Ascending aorta (tissue), 2 donors: ENCODE measurements at places on chromosomes 7 and 10. TPM values are rescaled to one million over a fixed set of nuclear protein-coding genes. Genes with fewer than 3 reads are reported as not detected.

Gene EBLN1
- not detected for total RNA-seq

Gene CRHR2
- total RNA-seq = 3.1 TPM

Gene PDE6C
- total RNA-seq = not detected

Gene PIK3CG
- total RNA-seq = 2.0 TPM

Gene NEUROD6
- not detected for total RNA-seq

Gene SLIT1
- total RNA-seq = not detected

Gene HYAL4
- not detected for total RNA-seq

Gene CLEC5A
- 0.64 TPM for total RNA-seq

Gene GALNT17
- total RNA-seq = 29.8 TPM

Gene UNCX
- total RNA-seq = not detected

- no peak overlapping the region for H3K27ac ChIP-seq
- H3K4me3 ChIP-seq = no peak overlapping the region
- H3K4me1 ChIP-seq = no peaks in the 10 kb centered on the region
- H3K36me3 ChIP-seq = no peaks in the 10 kb centered on the region
- no peak for DNase-seq
Observed at GRCh38 chr7:87100326-87100725, 40.9 kb upstream of the ELAPOR2 start.

GRCh38 chr7:155889636-155890511, 77.6 kb upstream of the SHH start:
- H3K4me3 ChIP-seq = no peak overlapping the region
- no peaks in the 10 kb centered on the region for H3K27me3 ChIP-seq
- no peaks in the 10 kb centered on the region for H3K4me1 ChIP-seq
- no peak for DNase-seq
- H3K36me3 ChIP-seq = no peaks in the 10 kb centered on the region

DNA sequence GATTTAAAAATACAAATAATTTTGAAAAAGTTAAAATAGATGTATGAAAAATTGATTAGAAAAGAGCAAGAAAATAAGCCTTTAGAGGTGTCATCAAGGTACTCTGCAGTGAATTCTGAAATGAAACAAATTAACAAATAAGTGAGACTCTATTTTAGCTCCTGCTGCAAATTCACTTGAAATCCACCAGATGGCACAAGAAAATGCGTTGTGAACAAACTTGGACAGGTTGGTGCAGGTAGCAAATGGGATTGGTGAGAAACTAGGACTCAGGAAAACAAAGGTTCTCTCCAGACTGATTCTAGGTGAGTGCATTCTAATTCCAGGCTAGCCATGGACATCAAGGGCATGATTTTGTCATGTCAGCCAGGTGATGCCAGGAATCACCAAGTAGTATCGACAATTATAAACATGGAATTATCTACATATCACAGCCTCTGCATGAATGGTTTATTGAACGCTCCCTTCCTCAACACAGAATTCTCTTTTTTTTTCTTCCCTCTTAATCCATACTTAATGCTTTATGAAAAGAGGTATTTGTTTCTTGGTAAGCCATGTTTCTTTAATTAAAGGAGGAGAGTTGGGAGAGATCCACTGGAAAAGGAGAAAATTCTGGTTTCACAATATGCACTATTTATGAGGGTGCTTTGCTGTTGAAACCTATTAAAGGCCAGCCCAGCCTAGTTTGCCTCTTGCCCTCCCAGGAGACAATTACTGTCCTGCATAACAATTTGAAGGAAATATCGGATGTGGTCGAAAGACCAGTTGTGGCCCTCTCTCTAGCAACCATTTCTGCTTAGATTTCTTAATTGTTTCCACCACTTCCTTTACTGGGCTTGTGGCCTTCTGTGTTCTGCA, 118.1 kb downstream of the ZNF365 start:
- H3K4me3 ChIP-seq = no peak overlapping the region
- H3K4me1 ChIP-seq = no peaks in the 10 kb centered on the region
- H3K27me3 ChIP-seq = no peaks in the 10 kb centered on the region
- no peak for DNase-seq
- H3K36me3 ChIP-seq = no peaks in the 10 kb centered on the region

GRCh38 chr7:30364773-30365172, 80.4 kb downstream of the ZNRF2 start:
- no peak overlapping the region for H3K27ac ChIP-seq
- no peak overlapping the region for H3K4me3 ChIP-seq
- H3K4me1 ChIP-seq = no peaks in the 10 kb centered on the region
- no peaks in the 10 kb centered on the region for H3K27me3 ChIP-seq
- no peaks in the 10 kb centered on the region for H3K36me3 ChIP-seq
- DNase-seq = no peak

- H3K27me3 ChIP-seq = no peaks in the 10 kb centered on the region
- H3K4me3 ChIP-seq = no peak overlapping the region
- H3K4me1 ChIP-seq = no peaks in the 10 kb centered on the region
- no peak overlapping the region for H3K27ac ChIP-seq
- no peak for DNase-seq
Observed at GRCh38 chr10:996031-996430, 7.8 kb downstream of the GTPBP4 start.

- H3K4me3 ChIP-seq = no peak overlapping the region
- DNase-seq = no peak
- no peak overlapping the region for H3K27ac ChIP-seq
- peaks cover 26% of the 10 kb centered on the region for H3K36me3 ChIP-seq
- no peaks in the 10 kb centered on the region for H3K27me3 ChIP-seq
Observed at GRCh38 chr10:1074748-1075308, 18.6 kb downstream of the WDR37 start.

DNA sequence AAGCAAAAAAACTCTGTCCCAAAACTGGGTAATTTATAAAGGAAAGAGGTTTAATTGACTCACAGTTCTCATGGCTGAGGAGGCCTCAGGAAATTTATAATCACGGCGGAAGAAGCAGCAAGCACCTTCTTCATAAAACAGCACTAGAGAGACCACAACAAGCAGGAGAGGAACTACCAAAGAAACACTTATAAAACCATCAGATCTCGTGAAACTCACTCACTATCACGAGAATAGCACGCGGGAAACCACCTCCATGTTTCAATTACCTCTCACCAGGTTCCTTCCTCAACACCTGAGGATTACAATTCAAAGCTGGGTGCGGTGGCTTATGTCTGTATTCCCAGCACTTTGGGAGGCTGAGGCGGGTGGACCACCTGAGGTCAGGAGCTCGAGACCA, 48.5 kb downstream of the PDIA4 start:
- no peak overlapping the region for H3K27ac ChIP-seq
- H3K36me3 ChIP-seq = no peaks in the 10 kb centered on the region

DNA sequence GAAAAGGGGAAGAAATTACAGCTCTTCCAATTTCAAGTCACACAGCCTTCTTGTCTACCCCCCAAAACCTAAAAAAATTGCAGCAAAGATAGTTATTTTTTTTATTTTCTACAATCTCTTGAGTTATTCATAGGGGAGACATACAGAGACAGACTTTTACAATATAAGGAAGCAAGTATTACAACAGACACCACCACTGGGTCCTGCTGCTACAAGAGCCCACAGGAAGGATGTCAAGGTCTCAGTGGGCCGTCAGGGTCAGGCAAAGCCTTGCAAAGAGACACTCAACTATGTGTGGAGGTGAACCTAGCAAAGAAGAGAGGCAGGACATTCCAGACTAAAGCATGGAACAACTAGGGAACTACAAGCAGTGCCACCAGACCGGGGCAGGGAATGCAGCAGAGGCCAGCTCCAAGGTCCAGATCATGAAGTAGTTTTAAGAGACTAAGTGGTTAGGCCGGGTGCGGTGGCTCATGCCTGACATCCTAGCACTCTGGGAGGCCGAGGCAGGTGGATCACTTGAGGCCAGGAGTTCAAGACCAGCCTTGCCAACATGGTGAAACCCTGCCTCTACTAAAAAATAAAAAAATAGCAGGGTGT, 28.2 kb upstream of the ZCCHC24 start:
- H3K27ac ChIP-seq = no peak overlapping the region
- no peaks in the 10 kb centered on the region for H3K36me3 ChIP-seq
- H3K4me1 ChIP-seq = no peaks in the 10 kb centered on the region
- H3K4me3 ChIP-seq = no peak overlapping the region
- DNase-seq = no peak
- H3K27me3 ChIP-seq = no peaks in the 10 kb centered on the region

- H3K27ac ChIP-seq = no peak overlapping the region
- H3K4me3 ChIP-seq = no peak overlapping the region
- no peak for DNase-seq
Observed at GRCh38 chr7:46557781-46558180, 636.7 kb upstream of the IGFBP3 start.

DNA sequence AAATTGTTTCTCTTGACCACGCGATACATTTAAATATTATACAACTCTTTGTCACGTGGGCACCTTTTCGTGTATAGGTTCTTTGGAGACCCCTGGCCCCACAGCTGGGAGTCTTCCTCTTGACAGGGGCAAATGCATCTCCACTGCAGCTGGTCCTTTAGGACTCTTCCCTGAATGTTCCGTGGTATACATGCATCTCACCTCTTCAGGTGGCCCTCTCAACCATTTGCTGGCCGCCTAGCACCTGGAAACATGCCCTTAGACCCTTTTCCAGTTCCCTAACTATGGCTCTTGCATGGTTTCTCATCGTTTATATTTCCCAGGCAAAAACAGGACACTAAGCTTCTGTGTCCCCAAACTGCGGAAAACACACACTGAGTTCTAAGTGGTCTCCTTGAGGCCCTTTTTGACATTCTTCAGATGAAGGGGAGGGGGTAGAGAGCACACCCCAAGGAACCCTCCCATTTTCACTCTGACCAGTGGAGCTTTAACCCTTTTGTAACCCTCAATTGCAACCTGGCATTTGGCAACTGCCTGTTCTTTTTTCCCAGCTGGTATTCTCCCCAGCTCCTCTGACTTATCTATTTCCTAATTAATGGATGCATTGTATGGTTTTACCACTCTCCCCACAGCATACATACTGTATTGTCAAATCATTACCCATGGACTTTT, 20.6 kb downstream of the HNRNPA2B1 start:
- H3K36me3 ChIP-seq = no peaks in the 10 kb centered on the region
- no peak overlapping the region for H3K27ac ChIP-seq
- H3K27me3 ChIP-seq = no peaks in the 10 kb centered on the region
- DNase-seq = no peak
- H3K4me3 ChIP-seq = no peak overlapping the region

- no peak overlapping the region for H3K27ac ChIP-seq
- H3K36me3 ChIP-seq = no peaks in the 10 kb centered on the region
- H3K4me3 ChIP-seq = no peak overlapping the region
- H3K4me1 ChIP-seq = no peaks in the 10 kb centered on the region
- DNase-seq = no peak
- H3K27me3 ChIP-seq = no peaks in the 10 kb centered on the region
Observed at GRCh38 chr10:128517167-128517566, 390.9 kb upstream of the MKI67 start.
